Activated CD4-positive, alpha-beta T cell treated with anti-CD3 and anti-CD28 coated beads, Interleukin-2, amount 50 U/mL, for 16 hours (primary cell): ENCODE measurements at places on chromosomes 16 and 17.

DNA sequence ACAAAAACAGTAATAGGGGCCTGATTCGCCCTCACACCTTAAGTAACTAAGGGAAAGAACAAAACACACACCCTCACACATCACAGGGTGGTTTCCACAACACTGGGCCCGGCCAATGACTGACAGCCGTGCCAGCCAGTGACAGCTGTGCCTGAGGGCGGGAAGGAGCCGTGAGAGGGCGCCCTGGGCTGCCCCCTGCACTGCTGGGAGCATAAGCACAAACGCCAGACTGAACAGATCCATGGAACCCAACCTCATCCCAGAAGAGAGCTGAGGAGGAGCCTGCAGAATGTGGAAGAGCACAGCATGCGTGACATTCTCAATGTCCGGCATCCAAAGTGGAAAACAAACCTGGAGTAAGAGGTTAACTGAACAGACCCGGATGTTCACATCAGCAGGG lies 16.0 kb downstream of the CSNK1D start:
- DNase-seq: no peak

GRCh38 chr17:72349491-72349995 lies 228.7 kb downstream of the SOX9 start:
- DNase-seq: no peak

- no peak for DNase-seq
These were observed 16.3 kb downstream of the USP31 start for GRCh38 chr16:23132775-23133463.

DNA sequence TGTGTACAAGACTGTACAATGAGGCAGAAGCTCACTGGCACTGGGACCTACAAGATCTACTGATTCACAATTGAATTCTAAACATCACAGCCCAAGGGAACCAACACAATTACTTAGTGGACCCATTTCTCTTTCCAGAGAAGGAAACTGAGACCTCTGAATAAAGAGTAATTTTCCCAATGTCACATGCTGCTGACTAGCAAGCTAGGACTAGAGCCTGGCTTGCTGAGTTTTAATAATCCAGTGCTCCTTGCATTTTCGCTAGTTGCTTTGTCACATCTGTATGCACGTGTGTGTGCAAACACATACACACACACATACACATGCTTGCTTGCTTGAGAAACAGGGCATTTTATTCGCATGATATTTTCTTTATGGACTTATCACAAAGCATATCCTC lies 3.9 kb upstream of the LPO start:
- no peak for DNase-seq

DNA sequence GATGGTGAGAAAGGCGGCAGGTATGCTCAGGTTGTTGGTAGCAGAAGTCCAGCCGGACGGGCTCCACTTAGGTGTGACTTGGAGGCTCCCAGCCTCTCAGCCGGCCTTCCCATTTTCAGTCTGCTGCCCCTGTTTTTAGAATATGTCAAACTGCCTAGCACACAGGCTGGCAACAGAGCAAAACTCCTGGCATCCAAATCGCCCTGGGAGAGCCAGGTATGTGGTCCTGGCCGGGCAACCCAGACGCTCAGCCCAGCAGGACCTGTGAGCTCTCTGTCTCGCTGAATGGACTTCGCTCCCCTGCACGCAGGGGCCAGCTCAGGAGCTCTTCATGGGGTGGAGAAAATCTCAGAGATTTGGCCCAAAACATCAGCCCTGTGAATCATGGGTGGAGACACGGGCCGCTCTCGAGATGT lies 147.9 kb upstream of the CHMP6 start:
- DNase-seq: no peak

DNA sequence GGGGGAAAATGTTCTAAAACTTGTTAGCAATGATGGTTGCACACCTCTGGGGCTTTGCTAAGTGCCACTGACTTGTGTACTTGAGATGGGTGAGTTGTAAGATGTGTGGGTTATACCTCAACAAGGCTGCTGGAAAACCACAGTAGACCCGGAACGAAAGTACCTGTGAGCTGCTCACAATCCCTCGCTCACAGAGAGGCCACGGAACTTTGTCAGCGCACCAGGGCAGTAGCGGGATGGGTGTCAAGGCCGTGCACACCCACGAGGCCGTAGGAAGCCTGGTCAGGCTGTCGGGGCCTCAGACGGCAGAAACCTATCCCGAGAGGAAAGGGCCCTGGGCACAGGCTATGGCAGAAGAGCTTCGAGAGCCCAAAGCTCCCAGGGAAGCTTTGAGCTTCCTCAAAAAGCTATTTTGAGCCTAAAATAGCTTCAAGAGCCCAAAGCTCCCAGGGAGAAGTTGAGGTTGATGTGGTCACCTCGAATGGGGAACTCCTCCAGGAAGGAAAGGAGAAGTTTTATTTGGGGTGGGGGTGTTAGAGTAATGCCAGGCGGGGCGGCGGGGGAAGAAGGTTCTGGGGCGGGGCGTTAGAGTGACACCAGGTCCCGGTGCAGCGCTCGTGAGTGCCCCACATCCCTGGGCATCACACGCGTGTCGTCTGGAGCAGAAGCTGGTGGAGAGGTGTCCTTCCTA lies 19.0 kb downstream of the CBFA2T3 start:
- DNase-seq: peak; percentile 44

DNA sequence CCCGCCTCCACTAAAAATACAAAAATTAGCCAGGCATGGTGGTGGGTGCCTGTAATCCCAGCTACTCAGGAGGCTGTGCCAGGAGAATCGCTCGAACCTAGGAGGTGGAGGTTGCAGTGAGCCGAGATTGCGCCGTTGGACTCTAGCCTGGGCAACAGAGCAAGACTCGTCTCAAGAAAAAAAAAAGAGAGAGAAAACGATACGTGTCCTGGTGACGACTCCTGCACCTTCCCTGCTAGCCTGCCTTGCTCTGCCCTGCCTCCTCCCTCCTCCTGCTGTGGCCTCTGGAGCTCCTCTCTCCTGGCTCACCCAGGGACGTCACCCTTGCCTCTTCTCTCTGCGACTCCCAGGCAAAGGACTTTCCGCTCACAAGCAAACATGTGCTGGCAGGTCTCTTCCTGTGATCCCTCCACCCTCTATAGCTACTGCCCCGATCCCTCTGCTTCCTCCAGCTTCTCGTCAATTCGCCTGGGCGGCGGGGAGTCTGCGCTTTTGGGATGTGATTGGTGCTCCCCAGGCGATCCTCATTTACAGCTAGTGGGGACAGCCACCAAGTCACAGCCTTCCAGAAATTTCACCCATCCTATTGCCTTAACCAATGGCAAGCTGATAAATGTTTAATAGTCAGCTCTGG lies 25.5 kb upstream of the CBX4 start:
- no peak for DNase-seq

DNA sequence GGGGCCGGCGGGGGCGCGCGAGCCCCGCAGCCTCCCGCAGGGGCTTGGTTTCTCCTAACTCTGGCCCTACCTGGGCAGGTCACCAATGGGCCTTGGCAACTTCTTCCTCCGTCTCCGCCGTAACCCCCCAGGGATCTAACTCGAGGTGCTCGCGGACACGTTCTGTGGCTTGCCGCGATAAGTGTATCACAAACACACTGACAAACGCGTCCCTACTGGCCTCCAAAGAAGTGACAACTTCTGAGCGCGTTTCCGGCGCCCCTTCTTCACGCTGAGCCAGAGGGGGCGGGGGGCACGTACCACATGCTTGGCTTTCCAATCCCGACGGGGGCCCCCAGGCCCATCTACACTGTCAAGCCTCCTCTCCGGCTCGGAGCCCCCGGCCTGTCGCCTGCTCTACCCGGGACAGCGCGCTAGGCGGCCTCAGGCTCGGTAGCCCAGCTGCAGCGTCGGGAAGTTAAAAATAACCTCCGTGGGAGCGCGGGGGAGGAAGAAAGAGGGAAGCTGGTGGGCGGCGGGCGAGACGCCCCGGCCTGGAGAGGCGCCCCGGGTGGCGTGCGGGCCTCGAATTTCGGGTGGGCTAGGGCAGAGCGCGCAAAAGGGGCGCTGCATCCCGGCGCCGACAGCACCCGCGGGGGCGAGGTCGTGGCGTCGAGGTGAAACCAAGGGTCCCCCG lies 725 bp upstream of the SPHK1 start:
- DNase-seq: peak; percentile 32

DNA sequence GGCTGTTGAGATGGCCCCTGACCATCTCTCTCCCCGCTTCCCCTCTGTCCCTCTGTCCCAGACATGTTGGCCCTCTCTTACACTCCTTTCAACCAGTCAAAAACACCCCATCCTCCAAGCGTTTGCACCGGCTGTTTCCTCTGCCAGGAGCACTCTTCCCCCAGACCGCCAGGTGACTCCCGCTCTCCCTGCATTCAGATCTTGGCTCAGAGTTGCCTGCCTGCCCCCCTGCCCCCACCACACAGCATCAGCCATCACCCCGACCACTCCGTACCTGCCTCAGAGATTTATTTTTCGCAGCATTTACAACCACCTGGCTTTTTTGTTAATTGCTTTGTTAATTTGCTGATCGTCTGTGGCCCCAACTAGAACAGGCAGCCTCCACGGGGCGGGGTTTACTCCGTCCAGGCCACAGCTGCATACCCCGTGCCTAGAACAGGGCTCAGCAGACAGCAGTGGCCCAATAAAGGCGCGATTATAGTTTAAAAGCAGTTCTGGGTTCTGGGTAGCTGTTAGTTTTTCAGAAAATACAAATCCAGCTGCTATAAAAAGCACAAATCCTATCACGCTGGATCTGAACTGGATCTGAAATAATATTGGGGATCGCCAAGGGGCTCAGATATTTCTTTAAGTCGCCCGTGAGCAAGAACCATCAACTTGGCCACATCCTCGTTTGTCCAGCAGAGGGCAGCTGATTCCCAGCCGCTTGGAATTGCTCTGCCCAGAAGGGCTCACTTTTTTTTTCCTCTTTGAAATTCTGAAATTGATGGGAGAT lies 173.6 kb downstream of the IRF8 start:
- peak; percentile 32 for DNase-seq

DNA sequence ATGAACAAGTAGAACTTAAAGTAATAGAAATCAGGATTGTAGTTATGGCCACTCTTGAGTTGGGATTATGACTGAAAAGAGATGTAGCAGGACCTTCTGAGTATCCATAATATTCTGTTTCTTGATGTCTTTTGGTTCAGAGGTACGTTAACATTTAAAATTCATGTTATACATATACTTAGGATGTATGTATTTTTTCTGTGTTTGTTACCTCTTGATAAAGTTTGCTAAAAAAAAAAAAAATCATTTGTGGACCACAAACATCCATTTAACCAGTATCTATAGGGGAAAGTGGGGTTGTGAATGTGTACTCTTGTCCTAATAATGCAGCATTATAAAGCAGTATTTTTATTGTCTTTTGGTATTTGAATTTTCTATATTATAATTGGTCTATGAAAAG lies 65.6 kb downstream of the BCAS3 start:
- no peak for DNase-seq

GRCh38 chr17:75553295-75554110 lies 28.0 kb downstream of the LLGL2 start:
- no peak for DNase-seq

DNA sequence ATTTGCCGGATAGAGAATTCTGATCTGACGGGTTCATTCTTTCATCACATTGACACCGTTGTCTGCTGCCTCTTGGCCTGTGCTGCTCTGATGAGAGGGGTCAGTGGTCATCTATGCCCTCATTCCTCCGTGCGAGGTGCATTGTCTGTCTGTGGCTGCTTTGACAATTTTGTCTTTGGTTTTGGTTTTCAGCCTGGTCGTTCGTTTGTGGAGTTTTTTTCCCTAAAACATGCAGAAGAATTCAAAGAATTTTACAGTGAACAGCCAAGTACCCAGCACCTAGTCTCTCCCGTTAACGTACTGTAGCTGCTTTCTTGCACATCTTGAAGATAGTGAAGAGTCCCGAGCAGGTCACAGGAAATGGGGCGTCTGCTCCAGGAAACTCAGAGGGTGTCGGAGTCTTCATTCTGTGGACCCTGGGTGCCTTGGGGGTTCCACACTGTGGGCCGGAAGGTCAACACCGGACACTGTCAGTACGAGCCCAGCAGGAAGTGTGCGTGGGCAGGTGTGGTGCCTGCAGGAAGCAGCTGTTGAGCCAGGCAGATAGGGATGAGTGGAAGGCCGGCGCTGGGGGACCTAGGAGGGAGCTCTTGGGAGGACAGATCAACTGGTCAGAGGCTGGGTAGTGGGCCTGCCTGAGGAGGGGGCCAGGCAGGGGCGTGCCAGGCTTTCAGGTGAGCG lies 28.2 kb downstream of the CRAMP1 start:
- DNase-seq: no peak

DNA sequence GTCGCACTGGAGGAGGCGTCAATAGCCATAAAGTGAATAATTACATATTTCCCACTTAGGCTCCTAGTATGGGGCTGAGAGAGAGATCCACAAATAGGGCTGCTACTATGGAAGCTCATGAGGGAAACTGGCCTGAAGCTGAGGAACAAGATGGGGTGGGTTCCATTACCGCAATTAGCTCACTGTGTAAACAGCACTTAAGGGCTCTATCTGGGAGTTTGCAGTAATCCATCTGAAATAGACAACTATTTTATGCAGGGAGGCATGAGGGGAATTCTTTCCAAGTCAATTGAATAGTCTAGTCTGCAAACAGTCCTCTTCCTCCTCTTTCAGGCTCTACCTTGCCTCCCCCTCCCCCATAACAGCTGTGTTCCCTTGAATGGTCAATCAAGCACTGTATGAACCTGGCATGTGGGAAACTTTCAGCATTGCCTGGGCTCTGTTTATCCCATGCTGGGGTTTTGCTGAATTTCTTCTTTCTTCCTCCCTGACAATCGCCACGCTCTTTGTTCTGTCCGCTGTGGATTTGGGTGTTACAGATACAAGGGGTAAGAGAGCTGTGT lies 56.1 kb upstream of the MAF start:
- no peak for DNase-seq

DNA sequence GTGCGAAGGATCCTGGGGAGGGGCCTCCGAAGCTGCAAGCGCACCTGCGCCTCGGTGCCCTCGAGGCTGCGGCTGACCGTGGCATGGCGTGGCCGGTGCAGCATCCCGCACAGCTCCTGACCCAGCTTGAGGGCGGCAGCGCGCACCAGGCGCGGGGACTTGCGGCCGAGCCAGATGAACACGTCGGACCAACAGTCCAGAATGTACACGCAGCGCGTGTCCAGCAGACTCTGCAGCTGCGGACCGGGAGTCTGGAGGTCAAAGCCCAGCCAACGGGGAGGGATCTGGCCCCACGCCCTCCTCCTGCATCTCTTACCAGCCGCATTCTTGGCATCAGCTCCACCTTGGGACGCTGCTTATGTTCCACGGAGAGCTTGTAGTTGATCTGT lies 10.9 kb downstream of the FLII start:
- no peak for DNase-seq

- no peak for DNase-seq
These were observed 10.1 kb downstream of the CYB5D1 start for GRCh38 chr17:7867881-7868329.

GRCh38 chr16:566475-567372 lies at the start of gene NHLRC4:
Gene NHLRC4, plus strand, starts transcription at chr16:567005. Its CDS starts 1,043 bp downstream, at chr16:568048.
- peak; percentile 57 for DNase-seq

GRCh38 chr16:85613604-85614337 lies 649 bp downstream of the GSE1 start:
- DNase-seq: no peak

DNA sequence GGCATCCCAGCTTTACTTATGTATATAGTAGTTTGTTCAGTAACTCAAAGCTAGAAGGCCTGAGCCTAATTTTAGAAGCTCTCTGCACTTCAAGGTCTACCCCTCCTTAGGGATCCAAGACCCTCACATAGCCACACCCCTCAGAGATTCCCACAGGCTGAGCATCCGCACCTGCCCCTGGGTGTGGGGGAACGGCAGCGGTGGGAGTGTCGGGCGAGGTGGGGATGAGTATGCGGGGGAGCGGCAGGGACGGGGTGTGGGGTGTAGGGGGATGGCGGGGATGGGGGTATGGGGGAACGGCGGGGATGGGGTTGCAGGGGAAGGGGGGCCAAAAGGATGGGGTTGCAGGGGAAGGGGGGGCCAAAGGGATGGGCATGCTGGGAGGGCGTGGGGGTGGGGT lies 24.9 kb upstream of the BEAN1 start:
- DNase-seq: no peak

GRCh38 chr17:145671-146541 lies 8.5 kb downstream of the SCGB1C2 start:
- no peak for DNase-seq
